Fibroblast of pulmonary artery (primary cell): ENCODE measurements at places on chromosomes 4 and X.

GRCh38 chr4:165137205-165137604 is 24.5 kb upstream of the TMEM192 start:
- DNase-seq: no peak

- DNase-seq: no peak
Observed at GRCh38 chr4:158599150-158599549, 72.5 kb downstream of the C4orf46 start.

DNA sequence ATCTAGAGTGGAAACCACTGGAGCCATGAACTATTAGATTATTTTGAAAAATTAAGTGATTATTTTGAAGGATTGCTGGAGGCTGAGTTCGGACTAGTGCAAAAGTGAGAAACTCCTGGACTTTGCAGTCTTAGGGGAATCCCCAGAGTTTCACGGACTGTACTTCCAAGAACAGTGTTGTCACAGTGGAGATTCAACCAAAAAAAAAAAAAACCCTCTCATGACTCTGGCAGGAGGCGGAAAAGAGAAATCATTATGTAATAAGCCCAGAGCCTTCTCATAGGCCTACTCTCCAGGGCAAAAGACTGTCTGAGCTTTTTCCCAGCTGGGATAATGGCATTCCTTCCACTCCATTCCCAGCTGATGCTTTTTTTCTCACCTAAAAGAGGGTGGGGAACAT is 16.8 kb upstream of the C4orf51 start:
- peak; percentile 6 for DNase-seq

DNA sequence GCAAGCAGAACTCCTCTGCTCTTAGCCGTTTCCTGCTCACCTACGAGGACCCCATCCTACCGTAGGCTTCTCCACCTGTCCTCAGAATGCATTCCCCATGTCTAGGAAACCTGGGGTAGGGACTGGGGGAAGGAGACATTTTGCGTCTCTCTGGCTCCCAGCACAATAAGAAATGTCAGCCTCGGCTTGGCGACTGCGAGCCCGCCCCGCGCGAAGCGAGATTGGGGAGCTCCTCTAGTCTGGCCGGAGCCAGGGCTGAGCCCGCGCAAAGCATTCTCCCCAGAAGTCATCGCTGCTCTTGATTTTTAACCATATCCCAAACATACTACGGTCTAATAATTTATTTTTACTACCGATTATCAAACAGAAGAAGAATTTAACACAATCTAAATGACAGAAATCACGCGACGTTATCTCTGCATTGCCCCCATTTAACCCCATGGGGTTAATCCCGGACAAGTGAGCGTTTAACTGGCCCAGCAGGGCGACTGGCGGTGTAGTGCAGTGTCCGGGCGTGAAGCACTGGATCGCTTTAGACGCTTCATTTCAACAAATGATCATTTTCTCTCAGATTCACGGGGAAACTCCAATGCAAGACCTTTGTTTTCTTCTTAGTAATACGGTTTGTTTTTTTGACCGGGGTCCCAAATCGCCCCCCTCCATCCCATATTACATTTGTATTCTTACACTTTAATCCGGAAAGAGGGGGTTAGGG is 8.0 kb upstream of the PITX2 start:
- DNase-seq: no peak

DNA sequence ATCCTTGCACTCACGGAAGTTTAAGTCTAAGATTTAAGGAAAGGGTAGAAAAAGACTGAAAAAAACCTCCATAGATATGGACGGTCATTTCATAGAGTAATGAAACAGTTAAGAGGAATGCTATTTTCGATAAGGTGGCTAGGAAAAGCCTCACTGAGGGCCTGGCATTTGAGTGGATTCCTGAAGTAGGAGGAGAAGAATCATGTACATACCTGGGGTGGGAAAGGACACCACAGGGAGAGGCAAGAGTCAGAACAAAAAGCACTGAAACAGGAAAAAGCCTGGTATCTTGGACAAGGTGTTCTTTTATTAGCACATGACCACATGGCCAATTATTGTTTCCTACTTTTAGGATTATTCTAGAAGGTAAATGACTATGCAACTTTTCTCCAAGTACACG is 547.2 kb upstream of the DIPK2B start:
- no peak for DNase-seq

GRCh38 chr4:128818442-128818841 is 8.9 kb downstream of the JADE1 start:
- no peak for DNase-seq

DNA sequence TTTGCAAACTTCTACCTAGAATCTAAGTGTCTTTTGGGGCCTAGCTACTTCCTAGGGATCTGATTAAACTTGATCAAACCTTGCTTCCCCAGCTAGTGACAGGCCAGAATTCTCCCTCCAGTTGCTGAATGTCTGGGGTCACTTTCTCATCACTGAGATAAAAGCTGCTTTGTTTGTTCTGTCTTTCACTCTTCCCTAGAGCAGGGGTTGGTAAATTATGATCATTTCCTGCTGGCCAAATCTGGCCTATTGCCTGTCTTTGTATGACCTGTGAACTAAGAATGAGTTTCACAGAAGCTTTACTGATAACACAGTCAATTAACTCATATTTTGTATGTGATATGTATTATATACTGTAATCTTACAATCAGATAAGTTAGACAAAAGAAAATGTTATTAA is 157.8 kb upstream of the AADAT start:
- no peak for DNase-seq

- DNase-seq: peak; percentile 87
Observed at GRCh38 chrX:13899607-13900006, 82.7 kb upstream of the GPM6B start.

- DNase-seq: peak; percentile 10
Observed at GRCh38 chr4:184503869-184504300, 29.5 kb upstream of the IRF2 start.

DNA sequence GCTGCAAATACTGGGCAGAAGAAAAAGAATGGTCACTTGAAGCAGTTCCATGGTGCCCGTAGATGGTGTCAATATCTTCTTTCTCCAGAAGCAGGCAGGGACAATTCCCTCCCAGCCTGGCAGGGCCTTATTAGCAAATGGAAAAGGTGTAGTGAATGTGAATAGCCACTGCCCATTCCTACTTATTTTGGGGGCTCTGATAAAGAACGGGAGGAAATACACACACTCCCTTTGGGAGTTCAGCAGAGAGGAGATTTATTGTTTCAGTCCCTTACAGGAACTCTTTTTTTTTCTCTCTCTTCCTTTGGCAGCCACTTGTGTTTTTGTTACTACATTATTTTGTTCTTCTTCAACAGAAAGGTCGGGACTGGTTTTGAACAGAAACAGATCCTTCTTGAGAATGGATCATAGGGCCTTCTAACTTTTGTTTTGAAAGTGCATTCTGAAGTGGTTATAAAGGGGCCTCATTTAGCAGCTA is at the start of gene EMCN:
Gene EMCN (minus strand): TSS at position 159 of the 478 bp plus-strand sequence. CDS start 108 bp downstream, at position 51.
- DNase-seq: peak; percentile 79

DNA sequence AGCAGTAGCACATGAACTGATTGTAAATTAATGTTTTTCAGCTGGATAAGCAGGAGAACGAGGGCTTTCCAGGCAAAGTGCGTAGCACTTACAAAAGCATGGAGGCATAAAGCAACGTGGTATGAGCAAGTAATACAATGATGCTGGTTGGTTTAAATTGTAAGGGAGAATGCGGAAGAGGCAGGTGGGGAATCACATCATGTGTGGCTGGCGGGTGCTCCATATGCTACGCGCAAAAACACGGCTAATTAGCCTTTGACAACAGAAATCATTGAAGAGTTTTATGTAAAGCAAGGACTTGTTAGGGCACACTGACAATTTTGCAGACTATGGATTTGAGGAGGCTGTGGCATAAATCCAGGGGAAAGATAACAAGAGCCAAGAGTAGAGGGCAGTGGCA is 14.6 kb downstream of the SYTL4 start:
- no peak for DNase-seq

DNA sequence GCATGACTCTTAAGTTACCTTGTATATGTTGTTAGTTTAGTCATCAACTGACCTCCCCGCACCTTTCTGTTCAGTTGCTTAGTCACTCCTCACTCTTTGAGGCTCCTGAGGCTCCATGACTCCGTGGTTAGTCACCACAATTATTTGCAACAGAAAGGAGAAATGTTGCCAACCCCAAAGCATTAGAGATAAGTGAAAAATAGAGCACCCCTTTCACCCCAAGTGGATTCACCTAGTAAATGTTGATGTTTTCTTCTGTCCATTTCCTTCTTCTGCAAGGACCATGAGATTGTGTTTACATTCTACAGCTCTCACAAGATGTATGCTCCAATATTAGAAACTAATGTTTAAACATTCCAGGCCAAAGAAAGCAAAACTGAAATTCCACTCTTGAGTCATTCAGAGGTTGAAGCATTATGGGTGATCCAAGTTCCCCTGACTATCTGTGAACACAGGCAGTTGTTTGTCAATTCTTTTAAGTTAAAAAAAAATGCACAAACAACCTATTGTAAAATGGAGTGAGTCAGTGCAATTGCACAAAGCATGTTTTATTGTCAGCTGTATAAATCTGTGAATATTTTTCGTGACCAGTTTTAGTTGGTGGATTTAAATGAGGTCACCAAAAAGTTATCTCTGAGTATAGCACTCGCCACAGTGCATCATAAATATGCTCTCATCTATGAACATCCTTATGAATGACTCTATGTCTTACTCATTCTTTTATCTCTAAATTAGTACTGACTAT is 552.4 kb upstream of the MAGEB2 start:
- peak; percentile 87 for DNase-seq

- DNase-seq: peak; percentile 72
Observed at GRCh38 chr4:16530688-16531635, 304.7 kb upstream of the TAPT1 start.

DNA sequence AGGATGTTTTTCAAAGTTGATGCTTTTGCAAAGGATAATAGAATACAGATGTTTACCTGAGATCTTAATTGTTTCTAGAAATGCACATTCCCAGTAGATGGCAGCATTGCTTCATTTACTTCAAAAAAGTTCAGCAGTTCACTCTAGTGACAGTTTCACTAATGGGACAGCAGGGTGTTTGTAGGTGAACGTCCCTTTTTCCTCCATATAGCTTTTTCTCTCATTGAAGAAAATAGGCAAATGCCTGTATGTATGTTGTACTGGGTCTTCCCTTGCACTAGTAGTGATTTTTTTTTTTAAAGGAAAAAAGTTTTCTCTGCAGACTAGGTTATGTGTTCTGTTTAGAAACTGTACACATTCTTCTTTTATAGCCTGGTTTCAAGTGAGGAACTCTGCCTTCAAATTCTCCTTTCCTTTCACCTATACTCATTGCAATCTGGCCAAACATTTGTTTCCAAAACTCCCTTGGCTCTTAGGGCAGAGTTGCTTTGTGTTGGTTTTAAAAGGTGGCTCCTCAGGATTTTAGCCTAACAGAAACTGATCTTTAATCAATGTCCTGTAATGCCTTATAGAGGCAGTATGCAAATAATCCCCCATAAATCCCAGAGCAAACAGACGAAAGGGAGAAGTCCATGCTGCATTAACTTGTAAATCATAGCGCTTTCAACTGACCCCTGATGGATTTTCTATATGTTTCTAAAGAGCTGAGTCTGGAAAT is 86.3 kb downstream of the EGF start:
- DNase-seq: peak; percentile 76

DNA sequence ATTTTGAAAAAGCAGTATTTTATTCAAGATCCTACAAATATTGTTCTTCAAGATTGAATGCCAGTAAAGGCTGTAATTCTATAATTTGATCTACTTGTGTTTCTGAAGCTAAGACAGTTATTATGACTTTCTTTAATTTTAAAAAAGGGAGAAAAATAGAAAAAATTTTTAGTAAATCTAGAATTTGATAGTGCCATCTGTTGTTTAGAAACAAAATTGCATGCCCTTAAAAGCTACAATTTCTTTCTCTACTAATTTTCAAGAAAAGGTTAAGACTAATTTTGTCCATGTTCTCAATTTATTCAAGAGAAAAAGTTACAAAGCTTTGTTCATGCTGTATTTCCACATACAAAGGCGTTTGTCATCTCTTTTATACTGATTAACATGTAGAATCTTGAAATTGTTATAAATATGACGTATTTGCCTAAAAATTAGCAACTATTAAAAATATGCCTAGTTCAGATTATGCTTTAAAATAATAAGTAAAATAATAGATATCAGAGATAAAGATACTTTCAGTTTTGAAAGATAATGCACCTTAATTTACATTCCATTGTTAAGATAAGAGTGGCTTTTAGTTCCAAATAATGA is 25.6 kb upstream of the MMRN1 start:
- DNase-seq: peak; percentile 44

DNA sequence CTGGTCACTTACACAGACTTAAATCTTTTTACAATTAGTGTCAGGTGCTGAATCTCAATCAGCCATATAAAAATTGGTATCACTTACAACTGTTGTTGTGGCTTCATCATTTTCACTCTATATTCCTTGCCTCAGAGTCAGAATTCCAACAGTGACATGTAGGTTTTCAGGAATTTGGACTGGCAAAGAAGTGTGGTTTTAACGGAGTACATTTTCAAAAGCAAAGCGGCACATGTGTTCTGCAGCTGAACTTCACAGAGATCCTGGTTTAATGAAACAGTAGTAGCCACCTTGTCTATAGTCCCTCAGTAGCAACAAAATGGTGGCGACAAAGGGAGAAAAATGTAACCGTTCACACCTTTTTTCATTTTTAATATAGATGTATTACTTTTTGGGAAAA is 486.6 kb downstream of the FAT4 start:
- DNase-seq: no peak

- DNase-seq: peak; percentile 2
Observed at GRCh38 chr4:36011381-36011780, 232.9 kb downstream of the ARAP2 start.

DNA sequence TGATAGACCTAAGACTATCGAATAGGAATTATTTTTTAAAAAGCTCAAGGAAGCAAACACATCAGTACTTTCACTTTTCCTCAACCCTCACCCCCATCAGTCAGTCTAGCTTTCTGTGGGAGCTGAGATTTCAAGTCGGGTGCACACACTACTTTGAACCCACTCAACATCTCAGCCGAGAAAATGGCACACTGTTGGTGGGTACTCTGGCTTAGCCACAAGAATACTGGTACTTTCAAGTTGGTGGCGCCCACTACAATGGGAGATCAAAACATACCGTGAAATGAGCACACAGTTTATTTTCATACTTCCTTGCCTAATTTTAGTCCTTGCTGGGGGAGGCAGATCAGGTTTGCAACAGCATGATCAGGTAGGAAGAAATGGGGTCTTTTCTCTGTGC is 10.2 kb downstream of the CD40LG start:
- no peak for DNase-seq

GRCh38 chrX:86103061-86103460 is 45.2 kb upstream of the DACH2 start:
- DNase-seq: no peak

DNA sequence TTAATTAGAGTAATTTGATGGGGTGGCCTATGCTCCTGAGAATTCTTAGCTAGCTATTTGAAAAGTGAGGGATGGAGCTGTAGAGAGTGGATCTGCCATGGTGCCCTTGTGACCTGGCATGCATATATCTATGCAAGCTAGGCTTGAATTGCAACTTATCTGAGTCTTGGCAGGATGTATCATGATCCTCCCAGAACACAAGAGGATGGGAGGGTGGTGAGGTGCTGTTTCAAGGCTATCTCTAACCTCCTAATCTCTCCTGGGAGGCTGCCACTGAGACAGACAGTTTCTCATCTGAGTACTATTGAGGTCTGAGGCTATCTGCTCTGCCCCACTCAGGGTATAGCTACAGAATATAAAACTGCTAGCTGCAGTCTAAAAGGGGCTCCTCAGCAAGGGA is 56.6 kb downstream of the BRCC3 start:
- DNase-seq: no peak

- DNase-seq: no peak
Observed at GRCh38 chr4:70531981-70532380, 13.6 kb downstream of the AMTN start.
